Heart left ventricle (tissue), 16 donors: ENCODE measurements at places on chromosomes 13 and 19. TPM values are rescaled to one million over a fixed set of nuclear protein-coding genes. Genes with fewer than 3 reads are reported as not detected.

Gene SOX1
- not detected for total RNA-seq

Gene APOC4
- total RNA-seq = not detected

Gene NANOS3
- total RNA-seq = not detected

Gene GRIK5
- 1.5 TPM for total RNA-seq

Gene FAM187B
- not detected for total RNA-seq

Gene UFM1
- total RNA-seq = 27.1 TPM

Gene ZNF90
- 0.25 TPM for total RNA-seq

Gene MED16
- total RNA-seq = 17.5 TPM

Gene THSD8
- total RNA-seq = 1.2 TPM
